ENCODE measurements at places on chromosomes 3 and 15.

DNA sequence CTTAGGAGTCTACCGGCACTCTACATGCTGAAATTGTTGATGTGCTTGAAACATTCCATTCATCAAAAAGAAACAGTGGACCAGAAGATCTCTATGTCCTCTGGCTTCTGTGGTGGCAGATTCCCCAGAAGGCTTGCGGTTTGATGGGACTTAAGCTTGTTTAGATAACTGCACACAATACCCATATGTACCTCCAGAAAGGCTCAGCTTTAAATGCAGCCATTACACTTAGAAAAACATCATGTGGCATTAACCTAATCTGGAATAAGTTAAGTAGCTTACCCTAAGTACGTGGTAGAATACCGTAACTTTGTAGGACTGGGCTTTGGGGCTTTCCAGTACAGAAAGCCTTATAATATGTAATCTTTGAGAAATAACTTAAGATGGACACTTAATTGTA lies 187.3 kb downstream of the RBMS3 start:
- no peak for DNase-seq

DNA sequence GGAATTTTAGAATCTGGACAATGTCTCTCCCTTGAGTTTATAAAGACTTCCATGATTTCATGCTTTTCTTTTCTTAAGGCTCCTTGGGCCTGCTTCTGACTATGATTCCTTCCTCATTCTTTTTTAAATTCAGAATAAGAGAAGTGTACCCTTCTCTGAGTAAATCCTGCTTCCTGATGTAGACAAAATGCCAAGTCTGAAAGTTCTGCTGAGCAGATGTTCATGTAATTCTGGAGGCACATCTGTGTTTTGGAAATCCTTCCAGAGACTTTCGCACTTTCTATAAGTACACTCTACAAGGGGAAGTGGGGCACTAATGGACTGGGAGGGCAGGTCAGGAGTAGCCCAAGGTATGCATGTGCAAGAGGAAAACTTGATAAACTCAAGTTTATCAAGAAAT lies 24.8 kb downstream of the TPM1 start:
- DNase-seq = no peak

DNA sequence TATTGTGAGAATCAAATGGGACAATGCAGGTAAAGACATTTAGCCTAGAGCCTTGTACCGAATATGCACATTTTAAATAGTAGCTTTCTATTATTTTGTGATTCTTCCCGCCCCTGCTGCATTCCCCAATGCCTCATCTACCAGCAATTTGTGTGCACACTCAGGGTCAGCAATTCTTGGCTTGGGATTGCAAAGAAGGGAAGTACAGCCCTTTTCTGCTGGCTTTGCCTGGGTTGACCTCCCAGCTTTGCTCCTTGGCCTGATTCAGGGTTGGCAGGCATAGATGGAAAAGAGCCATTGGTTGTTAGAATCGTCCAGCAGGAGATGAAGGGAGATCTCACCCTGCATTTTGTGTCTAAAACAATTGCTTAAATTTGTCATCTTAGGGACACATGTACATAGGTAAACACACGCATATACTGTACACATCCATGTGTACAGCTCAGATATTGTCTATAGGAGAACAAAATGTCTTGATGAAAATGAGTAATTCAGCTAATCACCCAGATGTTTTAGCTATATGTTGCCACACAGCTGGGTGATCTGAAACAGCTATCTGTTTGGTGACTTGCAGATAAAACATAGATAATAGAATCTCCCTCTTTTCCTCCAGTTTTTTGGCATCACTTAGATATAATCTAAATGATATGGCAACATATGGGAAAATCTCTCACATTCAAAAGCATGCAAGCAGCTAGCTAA lies 340.9 kb upstream of the TBL1XR1 start:
- DNase-seq = no peak

- DNase-seq = no peak
These were observed 176.1 kb upstream of the THBS1 start for GRCh38 chr15:39404767-39405181.

DNA sequence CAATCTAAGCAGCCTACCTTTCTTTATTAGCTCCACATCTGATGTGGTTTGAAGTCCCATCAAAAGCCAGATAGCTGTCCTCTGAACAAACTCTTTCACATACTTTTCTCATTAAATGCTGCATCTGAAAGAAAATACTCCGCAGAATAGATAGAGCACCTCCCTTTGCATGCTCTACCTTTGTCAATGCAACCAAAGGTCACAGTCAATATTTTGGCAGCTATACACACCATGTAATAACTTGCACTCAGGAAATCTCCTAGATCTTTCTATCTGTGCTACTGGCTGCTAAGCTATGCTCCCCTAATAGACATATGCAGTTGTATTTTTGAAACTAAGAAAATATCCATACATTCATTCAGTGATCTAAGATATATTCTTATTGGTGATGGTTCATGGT lies 204.8 kb upstream of the ARRDC4 start:
- no peak for DNase-seq

GRCh38 chr3:13018561-13019242 lies 54.5 kb downstream of the IQSEC1 start:
- DNase-seq = no peak

- no peak for DNase-seq
These were observed 177.2 kb downstream of the CBLB start for GRCh38 chr3:105691633-105692032.

DNA sequence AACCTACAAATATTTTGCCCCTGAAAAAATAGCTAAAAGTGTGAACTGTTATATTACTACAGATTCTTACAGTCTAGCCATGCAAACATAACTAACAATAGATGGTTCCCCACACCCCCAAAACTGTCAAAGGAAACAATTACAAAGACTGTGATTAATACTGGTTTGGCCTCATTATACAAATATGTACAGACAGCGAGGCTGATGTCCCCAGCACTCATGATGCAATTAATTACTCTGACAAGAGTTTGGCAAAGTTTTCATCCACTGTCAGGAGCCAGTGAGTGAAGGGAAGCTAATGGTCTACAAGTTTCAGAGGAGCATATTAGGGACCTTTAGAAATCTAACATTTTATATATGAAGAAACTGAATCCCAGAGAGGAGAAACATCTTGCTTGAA lies 61.0 kb downstream of the HMG20A start:
- DNase-seq = no peak

GRCh38 chr3:114178770-114179368 lies at the start of gene DRD3:
DRD3 (minus strand) TSS chr3:114179052; CDS start chr3:114171992, 7,060 bp downstream.
- DNase-seq = no peak

- DNase-seq = no peak
These were observed 13.0 kb upstream of the SLC30A4 start for GRCh38 chr15:45535486-45536042.

DNA sequence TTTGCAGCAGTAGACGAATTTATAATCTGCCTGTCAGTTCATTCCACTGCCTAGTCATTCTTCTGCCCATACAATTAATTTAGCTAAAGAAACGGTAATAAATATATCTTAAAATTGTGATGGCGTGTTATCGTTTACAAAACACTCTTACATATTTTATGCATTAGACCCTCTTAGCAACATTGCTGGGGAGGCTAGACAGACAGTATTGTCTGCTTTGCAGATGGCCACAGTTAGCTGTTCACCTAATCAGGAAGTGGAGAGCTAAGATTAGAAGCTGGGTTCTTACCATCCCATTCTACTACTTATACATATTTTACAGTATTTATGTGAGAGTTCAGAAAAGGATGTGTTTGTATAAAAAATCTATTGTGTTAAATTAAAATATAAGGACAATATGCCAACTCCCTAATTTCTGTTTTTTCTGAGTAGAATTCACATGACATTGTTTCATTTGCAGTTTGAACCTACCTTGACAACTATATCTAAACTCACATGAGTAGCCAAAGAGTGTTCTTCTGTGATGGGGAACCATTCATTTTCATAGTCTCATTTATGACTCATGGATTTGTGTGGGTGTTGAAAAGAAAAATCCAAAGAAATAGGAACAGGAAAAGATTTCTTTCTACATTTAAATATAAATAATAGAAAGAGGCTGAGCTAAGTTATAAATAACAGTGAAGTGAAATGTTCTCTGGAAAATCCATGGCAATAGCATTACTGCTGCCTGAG lies 41.7 kb upstream of the C3orf80 start:
- no peak for DNase-seq

- DNase-seq = no peak
These were observed 169.5 kb upstream of the SMAD3 start for GRCh38 chr15:66895794-66896453.

GRCh38 chr3:6928064-6928463 lies 67.1 kb downstream of the GRM7 start:
- no peak for DNase-seq

DNA sequence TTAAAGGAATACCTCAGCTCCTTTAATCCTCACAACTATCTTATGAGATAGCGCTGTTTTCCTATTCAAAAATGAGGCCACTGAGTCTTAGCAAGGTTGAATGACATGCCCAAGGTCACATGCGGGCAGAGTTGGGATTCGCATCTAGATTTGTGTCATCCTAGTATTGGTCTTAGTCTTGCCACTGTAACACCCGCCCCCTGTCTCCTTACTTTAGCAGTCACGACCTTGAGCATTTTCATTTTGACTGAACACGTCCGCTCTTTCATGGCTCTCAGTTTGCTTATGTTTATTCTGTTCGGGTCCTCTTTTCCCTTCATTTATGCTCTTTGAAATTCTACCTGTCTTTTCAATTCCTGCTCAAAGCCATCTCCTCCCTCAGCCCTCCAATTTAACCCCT lies 112.5 kb upstream of the CADPS start:
- no peak for DNase-seq

DNA sequence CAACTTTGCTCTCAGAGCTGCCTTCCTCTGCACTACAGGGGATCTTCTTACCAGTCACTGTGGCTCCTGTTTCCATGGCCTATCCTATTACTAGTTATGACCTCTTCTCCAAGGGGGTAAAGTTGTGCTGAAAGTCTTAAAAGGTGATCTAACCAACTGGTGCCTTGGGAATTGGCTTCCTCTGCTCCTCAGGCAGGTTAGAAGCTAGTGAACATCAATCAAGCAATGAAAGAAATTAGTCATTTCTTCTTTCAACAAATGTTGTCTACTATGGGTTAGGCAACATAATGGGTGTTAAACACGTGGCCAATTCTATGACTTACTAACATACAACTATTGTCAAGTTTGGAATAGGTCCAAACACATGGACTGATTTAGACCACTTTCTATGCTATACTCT lies 571.4 kb upstream of the NAALADL2 start:
- DNase-seq = no peak

GRCh38 chr15:66252685-66253417 lies 699 bp downstream of the MEGF11 start:
- DNase-seq = no peak

GRCh38 chr15:78131295-78132061 lies at the start of gene CIB2:
CIB2 (minus strand) TSS chr15:78131445; CDS start chr15:78131215, 230 bp downstream.
- DNase-seq = peak; percentile 62

DNA sequence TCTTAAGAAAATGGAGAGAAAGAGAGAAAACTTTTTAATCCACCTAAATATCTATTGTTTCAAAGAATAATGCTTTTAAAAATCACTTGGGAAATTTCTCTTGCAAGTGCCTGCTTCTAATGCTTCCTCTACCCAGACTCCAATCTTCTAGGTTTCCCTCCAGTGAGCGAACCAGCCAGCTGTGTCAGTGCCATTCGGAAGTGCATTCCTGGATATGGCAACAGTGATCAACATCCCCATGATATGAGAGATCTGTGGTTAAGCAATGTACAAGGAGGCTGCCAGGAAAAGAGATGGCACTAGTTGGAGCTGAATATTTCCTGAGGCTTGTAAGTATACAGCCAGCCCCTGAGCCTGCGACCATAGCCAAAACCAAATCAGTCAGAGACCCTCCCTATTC lies 53.3 kb upstream of the KCNMB2 start:
- no peak for DNase-seq

- DNase-seq = no peak
These were observed 30.2 kb downstream of the DAG1 start for GRCh38 chr3:49500205-49500731.

- DNase-seq = no peak
These were observed 169.9 kb upstream of the TSC22D2 start for GRCh38 chr3:150238048-150238802.

DNA sequence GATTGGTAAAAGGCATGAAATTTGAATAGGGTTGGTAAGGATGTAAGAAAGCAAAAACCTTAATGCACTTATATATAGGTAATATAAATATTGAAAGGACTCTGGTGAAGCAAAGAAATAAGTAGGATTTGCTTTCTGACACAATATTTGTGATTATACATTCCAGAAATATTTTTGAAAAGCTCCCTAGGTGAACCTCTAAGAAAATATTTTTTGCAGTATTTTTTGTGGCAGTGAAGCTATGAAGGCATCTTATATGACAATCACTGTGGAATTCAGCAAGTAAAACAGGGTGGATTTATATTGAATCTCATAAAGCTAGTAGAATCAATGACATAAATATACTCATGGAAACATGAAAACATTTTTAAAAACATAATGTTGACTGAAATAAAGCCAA lies 119.6 kb upstream of the EPHA3 start:
- DNase-seq = no peak

- DNase-seq = no peak
These were observed 13.9 kb downstream of the PPM1M start for GRCh38 chr3:52259448-52259847.

- DNase-seq = no peak
These were observed 9.1 kb downstream of the CHD2 start for GRCh38 chr15:92909136-92909781.

DNA sequence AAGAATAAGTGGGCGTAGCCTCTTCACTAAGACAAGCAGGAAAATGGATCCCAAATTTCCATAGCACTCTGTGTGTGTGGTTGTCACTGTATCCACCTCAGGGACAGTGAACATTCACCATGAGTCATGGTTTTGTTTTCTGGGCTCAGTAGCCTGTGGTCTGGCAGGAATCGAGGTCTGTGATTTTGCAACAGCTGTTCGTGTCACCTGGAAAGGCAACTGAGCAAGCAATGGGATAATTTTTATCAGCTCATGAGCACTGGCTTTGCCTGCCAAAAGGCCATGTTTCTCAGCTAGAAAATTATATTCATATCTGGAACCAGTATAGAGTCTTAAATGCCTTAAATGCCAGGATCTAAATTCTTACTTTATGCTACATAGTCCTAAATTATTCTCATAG lies 60.9 kb downstream of the STRIT1 start:
- no peak for DNase-seq

GRCh38 chr3:120460862-120461261 lies 10.1 kb upstream of the FSTL1 start:
- DNase-seq = no peak

- no peak for DNase-seq
These were observed 255.1 kb upstream of the WNT5A start for GRCh38 chr3:55742022-55742831.

DNA sequence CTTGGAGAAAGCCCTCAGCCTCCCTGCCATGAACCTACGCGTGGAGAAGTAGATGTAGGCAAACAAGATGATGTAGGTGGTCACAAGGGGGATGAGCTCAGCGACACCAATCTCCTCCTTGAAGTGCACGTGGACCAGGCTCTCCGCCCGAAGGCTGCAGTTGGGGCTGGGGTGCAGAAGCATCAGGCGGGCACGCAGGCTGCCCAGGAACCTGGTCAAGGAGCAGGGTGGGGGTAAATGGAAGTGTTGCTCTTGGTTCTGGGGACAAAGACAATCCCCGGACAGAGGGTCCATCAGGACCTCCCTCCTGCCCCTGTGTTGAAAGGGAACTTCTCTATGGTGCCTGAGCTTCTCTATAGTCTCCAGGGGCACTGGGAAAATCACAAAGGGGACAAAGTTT lies 45.1 kb downstream of the PTPN23 start:
- no peak for DNase-seq
